ENCODE measurements at places on chromosomes 3 and 15.

- DNase-seq, result no peak
Observed at GRCh38 chr3:27729748-27730611, 7.9 kb upstream of the EOMES start.

GRCh38 chr3:66178206-66178605, 42.6 kb upstream of the SLC25A26 start:
- DNase-seq, result no peak

GRCh38 chr3:55858302-55858701, 371.2 kb upstream of the WNT5A start:
- DNase-seq, result no peak

GRCh38 chr3:11246663-11246970, 25.6 kb upstream of the ATG7 start:
- no peak for DNase-seq

DNA sequence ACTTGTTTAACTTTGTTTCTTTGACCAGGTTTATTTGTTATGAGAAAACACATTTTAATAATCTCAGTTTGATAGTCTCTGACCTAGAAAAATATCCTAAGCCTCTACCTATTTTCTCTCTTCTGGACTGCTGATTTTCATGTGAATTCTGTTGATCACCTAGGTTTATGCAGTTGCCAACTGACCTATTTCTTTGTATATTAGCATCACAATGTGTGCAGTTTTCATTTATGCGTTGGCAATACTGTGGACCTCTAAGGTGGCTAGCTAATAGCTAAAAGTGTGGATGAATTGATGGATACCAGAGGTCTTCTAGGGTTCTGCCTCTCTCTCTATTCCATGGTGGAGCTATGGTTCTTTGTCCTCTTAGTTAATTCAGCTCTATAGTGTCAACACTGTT, 72.1 kb downstream of the LRRC49 start:
- no peak for DNase-seq

DNA sequence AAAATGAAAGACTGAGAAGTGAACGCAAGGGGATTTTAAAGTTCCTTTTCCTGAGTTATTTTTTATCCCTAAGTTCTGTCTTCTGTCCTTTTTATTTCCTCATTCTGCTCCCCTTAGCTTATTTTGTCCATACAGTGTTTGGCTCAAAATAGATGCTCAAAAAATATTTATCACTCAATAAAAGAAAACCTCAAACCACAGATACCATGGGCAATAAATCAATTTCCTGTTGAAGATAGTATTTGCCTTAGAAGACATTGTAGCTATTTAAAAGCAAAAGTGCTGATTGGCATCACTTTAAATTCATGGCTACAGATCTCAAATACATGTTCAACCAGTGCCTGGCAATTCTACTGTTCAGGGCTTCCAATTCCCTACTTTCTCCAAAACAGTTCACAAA, 316.5 kb upstream of the ADAMTS9 start:
- DNase-seq, result no peak

DNA sequence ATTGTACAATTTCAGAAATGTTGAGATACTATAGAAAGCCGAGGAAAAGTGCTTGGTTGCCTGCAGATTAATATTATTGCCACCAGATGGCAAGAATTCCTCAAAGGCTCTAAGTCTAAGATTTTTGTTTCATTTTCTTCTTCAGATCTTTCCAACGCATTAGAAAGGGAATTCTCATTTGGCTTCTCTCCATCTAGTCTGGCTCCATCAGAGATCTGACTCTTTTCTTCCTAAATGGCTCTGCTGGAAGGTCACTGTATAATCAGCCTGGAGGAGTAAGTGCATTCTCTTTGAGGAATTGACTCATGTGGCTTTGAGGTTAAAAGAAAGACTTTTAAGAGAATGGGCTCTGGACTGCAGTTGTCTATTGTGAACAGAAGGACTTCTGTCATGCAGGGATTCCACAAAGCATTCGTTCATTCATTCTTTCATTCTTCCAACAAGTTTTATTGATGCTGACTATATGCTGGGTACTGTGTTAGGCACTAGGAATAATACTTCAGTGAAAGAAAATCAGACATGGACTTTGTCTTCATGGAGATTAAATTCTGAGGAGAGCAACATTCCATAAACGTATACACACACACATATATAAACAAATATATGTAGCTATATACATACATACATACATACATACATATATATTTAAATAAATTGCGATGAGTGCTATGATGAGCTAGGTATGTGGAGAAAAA, 55.3 kb downstream of the SLC28A2 start:
- peak; percentile 62 for DNase-seq

- no peak for DNase-seq
Observed at GRCh38 chr3:16841041-16841753, 43.6 kb upstream of the PLCL2 start.

- DNase-seq, result no peak
Observed at GRCh38 chr3:13019243-13020095, 53.8 kb downstream of the IQSEC1 start.

DNA sequence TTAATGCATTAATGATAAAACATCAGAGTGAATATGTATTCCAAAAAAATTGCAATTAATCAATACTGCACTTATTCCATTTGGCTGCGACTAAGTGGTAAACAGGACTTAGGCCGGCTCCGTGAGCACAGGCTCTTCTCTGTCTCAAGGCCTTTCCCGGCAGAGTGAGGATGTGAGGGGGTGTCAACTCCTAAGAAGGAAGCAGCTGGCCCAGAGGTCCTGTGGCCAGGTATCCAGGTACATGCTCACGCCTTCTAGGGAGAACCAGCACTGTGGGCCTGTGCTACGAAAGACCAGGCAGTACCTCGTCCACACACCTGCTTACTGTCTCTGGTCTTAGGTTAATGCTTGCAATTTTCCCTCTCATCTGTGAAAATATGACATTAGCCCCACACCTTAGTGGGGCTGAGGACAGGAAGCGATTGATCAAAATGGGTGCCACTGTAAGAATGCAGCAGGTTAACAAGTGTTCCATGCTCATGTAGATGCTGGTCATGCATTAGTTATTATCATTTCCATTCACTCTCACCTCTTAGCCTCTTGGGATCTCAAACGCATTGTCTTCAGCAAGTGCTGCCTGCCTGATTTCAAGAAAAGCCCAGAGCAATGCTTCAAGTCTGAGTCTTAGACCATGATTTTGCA, 175.3 kb downstream of the ABHD5 start:
- no peak for DNase-seq

- no peak for DNase-seq
Observed at GRCh38 chr3:117695871-117696645, 986.5 kb downstream of the TUSC7 start.

DNA sequence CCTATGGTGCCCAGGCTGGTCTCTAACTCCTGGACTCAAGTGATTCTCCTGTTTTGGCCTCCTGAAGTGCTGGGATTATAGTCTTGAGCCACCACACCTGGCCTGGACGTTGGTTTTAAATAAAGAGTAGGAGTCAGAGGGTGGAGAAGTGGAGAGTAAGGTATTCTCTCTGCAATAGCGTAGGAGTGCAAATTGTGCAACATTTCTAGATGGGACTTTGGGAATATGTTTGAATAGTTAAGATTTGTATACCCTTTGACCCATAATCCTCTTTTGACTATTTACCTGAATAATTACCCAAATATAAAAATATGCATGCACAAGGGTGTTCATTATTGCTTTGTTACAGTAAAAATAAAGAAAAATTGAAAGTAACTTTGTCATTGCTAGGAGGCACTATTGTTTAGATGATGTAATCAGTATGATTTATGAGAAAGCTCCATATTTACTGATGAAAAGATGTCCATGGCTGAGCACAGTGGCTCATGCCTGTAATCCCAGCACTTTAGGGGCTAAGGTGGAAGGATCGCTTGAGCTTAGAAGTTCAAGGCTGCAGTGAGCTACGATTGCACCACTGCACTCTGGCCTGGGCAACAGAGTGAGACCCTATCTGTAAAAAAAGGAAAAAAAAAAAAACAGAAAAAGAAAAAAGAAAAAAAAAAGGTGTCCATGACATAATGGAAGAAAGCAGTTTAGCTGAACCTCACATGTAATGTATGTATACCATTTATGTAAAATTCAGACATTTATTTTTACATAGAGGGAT, 15.1 kb upstream of the XYLB start:
- no peak for DNase-seq

DNA sequence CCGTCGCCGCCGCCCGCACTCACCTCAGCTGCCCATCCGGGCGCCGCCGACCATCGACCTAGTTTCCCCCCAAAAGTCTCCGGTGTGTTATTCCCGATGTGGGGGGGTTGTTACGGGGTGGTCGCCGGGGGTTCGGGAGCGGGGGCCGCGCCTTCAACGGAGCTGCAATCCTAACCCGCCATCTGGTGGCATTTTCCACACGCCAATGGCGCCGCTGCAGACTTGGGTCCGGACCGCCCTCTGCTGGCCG, at the start of gene STAG1:
Gene STAG1 (minus strand): TSS at position 207 of the 250 bp plus-strand sequence. CDS start 121,480 bp downstream, outside the sequence.
- no peak for DNase-seq

DNA sequence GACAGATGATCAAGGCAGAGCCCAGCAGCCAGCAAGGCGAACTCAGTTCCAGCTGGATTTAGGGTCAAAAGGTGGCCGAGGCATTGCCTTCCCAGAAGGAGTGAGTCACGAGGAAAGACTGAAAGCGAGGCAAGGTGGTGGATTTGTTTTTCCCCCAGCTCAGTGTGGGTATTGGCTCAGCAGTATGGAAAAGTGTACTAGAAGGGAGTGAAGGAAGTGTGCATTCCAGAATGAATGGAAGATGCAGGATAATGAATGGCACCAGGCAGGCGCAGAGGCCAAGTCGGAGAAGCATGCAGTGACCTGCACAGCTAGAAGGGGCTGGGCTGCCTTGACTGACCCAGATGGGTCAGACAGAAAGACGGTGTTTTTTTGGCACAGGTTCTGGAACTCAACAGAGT, 46.3 kb downstream of the FOXP1 start:
- DNase-seq, result peak; percentile 88

GRCh38 chr15:52020221-52021085, 1.4 kb downstream of the MAPK6 start:
- DNase-seq, result no peak

DNA sequence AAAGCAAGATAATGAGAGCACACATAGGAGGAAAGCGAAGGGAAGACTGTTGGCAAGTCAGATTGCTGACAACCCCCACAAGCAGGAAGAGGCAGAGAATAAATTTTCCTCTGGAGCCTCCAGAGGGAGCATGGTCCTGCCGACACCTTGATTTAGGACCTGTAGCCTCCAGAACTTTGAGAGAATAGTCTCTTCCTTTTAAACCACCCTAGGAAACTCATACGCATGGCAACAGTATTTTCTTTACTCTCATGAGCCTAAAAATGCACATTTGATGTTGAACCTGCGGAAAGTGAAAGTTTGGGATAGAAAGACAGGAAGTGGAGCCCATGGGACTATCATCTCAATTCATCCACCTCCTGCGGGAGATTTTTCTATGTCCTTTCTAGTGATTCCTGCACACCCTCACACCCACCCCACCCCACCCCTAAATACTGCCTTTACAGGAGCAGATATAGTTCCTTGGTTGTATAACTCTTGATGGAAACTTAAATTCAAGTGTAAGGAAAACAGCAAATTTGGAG, 116.7 kb upstream of the LPP start:
- no peak for DNase-seq

- DNase-seq, result no peak
Observed at GRCh38 chr3:4750306-4750968, 228.8 kb upstream of the BHLHE40 start.

DNA sequence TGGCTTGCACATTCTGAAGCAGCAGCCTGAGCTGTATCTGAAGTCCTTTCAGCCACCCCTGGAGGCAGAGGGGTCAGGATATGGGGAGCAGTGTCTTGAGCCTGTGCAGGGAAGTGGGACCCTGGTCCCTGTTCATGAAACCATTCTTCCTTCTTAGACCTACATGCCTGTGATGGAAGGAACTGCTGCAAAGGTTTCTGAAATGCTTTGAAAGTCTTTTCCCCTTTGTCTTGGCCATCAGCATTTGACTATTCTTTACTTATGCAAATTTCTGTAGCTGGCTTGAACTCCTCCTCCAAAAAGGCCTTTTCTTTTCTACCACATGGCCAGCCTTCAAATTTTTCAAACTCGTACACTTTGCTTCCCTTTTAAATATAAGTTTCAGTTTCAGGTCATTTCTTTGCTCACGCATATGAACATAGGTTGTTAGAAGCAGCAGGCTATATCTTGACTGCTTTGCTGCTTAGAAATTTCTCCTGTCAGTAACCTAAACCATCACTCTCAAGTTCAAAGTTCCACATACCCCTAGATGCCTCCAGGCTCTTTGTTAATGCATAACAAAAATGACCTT, 62.3 kb downstream of the GALK2 start:
- DNase-seq, result no peak

DNA sequence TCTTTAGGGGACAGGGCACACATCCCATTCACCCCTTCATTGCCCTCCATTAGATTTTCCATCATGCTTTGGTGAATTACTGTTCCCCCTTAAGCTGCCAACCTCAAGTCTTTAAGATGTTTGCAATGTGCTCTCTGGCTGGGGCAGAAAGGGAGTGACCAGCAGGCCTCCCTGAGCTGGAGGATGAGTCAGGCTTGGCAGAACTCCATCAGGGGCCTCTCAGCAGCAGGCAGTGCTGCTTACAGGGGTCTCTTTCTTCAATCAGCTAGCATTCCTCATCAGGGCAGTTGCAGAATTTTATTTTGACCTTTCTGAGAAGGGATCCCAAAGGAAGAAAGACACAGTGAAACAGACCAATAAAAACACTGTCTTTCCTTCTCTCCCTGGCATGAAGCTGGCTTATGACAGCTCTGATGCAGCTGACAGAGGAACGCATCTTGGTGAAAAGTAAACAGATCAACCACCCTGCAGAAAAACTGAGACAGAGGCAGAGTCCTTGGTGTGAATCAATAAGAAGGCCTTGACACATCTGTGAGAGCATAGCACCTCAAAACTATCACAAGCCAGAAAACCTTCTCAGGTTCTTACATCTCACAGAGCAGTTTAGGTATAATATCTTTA, 88.7 kb upstream of the MRPL3 start:
- peak; percentile 59 for DNase-seq

GRCh38 chr3:127039719-127040118, 56.8 kb downstream of the PLXNA1 start:
- no peak for DNase-seq

GRCh38 chr15:77004189-77004588, 9.3 kb downstream of the PSTPIP1 start:
- no peak for DNase-seq

GRCh38 chr3:40768536-40768935, 243.8 kb downstream of the ZNF621 start:
- peak; percentile 3 for DNase-seq

DNA sequence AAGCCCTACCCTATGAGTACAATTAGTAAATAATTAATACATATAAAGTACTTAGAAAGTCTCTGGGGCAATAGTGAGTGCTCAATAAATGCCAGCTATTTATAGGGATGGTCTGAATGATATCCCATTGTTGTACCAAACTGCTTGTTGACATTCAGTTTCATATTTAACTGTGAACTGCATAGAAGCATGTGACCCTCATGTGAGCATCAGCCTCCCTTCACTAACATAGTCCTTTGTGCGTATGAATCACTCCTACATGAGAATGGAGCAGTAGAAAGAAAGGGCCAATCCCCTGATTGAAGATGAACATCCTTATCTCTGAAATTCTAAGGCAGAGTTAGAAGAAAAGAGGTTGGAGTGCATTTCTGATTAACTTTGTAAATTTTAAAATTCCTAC, 68.7 kb upstream of the ATP10A start:
- no peak for DNase-seq

Data from HS-5 (cell line).